ENCODE measurements at places on chromosomes 1 and 21.

- DNase-seq: no peak
Measured at GRCh38 chr21:38925478-38925877, 119.7 kb downstream of the ETS2 start.

DNA sequence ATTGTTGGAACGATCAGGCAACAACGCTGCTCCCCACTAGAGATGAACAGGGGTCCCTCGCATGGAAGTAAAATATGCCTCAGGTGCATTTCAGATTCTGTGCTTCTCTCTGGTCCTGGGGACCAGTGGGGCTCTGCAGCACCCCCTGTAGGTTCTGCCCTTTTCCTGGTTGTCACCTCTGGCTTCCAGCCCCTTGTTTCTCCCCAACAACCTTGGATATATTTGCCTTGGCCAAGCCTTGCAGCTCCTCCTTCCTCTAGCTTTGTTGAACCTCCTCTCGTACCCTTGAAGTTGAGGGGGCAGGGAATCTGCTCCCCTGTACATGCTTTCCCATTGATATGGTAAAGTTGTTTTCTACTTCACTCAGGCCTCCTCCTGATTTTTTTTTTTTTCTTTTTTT lies 5.4 kb upstream of the RGSL1 start:
- no peak for DNase-seq

DNA sequence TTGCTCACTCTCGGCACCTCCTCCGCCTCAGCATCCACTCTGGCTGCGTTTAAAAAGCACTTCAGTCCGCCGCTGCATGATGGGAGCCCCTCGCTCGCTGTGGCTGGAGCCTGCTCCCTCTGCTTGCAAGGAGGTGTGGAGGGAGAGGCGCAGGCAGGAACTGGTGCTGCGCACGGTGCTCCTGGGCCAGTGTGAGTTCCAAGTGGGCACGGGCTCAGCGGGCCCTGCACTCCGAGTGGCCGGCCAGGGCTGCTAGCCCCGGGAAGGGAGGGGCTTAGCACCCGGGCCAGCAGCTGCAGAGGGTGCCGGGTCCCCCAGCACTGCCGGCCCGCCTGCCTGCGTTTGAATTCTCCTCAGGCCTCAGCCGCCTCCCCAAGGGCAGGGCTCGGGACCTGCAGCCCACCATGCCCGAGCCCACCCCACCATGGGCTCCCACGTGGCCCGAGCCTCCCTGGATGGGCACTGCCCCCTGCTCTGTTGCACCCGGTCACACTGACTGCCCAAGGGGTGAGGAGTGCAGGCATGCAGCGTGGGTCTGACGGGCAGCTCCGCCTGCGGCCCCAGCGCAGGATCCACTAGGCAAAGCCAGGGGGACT lies 1599.5 kb downstream of the NCAM2 start:
- DNase-seq: no peak

- DNase-seq: peak; percentile 89
Measured at GRCh38 chr1:28882009-28882628, 32.2 kb upstream of the EPB41 start.

- peak; percentile 54 for DNase-seq
Measured at GRCh38 chr1:42679364-42679983, 2.7 kb upstream of the YBX1 start.

- DNase-seq: no peak
Measured at GRCh38 chr1:91700771-91701471, 185.0 kb downstream of the TGFBR3 start.

- DNase-seq: no peak
Measured at GRCh38 chr1:38029685-38030511, 16.7 kb downstream of the POU3F1 start.
